GM18507 (cell line): ENCODE measurements at places on chromosomes 2 and 18.

- DNase-seq = no peak
These were observed 701.6 kb downstream of the SATB2 start for GRCh38 chr2:198756166-198756565.

DNA sequence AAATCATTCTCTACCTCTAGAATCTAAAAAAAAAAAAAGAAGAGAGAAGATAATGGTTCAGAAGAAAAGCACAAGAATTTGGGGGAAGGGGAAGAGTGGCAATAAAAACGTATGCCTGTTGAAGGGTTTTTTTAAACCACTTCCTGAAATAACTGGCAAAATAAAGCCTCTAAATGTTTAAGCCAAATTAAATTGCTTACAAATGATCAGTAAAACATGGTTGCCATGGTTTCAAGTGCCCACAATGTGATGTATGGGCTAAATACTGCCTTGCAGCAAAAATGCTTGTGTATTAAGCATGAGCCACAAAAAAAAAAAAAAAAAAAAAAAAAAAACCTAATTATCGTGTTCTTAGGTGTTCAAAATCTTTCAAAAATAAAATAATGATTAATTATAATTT lies 60.8 kb downstream of the RBM43 start:
- DNase-seq = no peak

DNA sequence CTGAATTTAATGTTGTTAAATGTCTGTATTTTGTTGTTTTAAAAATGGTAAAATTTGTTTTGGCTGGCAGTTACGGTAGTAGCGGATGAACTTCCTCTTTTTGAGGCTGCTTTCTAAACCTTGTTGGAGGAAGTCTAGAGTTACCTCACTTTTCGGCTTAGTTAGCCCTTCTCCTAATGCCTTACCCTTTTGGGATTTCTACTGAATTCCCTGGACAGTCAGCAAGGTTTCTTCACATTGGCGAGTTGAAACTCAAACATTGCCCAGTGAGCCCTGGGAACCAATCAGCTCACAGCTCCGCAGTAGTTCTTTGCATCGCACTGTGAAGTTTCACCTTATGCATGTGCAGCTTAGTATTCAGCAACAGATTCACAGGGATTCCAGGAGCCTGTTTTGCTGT lies 55.2 kb downstream of the TMEM247 start:
- no peak for DNase-seq

DNA sequence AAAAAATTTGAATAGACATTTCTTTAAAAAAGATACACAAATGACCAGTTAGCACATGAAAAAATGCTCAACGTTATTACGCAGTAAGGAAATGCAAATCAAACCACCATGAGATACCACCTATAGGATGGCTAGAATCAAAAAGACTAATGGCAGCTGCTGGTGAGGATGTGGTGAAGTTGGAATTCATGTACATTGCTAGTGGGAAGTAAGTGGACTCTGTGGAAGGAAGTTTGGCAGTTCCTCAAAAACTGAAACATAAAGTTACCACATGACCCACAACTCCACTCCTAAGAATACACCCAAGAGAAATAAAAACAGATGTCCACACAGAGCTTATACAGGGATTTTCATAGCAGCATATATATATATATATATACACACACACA lies 51.2 kb downstream of the MBP start:
- no peak for DNase-seq

DNA sequence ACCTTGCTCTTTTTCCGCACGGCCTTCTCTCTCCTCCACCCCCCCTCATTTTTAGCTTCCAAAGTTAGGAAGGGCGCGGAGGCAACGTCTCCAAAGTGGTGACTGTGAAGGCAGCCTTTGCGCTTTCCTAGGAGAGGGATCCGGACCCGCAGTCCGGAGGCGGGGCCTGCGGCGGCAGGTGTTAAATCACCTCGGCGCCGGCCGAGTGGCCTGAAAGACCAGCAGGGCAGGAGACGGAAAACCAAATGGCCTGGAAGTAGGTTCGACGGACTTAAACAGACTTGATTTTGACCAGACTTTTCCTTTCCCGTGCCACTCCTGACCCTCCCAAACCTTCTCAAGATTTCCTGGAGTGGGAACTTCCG lies 615 bp downstream of the GORASP2 start:
- DNase-seq = no peak

- no peak for DNase-seq
These were observed 131.0 kb downstream of the ZAP70 start for GRCh38 chr2:97844311-97844859.

DNA sequence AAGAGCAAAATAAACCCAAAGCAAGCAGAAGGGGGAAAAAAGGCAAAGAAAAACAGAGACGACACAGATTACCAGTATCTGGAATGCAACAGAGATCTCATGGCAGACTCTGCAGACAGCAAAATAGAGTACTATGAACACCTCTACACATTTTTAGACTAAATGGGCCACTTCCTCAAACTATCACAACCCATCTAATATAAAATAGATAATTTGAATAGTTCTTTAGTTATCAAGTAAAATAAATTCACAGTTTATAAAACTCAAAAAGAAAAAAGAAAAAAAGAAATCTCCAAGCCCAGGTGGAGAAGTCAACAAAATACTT lies 16.6 kb downstream of the SESTD1 start:
- no peak for DNase-seq

- DNase-seq = no peak
These were observed 32.4 kb downstream of the HS1BP3 start for GRCh38 chr2:20618468-20618885.

GRCh38 chr2:27803046-27803445 lies 31.5 kb downstream of the MRPL33 start:
- DNase-seq = no peak

DNA sequence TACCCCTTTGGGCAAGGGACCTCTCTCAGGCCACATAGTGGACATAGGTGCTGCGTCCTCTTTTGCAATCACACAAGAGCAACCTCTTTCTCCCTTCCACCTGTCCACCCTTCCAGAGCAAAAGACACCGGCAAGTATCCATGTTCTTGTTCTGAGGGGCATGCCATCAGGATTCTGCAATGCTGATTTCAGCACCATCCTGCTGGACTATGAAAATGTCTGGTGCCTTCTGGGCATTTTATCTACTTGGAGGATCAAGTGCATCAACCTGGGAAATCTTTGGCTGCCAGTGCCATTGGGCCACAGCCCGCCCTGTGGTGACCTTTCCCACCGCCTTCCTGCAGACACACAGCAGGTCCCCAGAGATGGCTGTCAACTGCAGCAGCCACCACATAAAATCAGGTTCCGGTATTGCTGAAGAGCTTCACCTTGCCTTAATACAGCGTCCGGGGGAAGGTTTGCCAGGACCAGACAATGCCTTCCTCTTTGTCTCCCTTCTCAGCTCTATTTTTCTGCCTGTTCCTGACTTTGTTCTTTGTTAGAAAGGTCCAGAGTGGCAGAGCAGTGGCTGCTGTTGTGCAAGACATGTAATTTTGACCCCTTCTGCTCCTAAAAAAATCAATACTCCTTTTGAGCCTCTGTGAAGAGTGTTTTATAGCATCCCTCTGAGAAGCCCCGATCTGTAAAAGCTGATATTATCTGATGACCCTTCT lies 18.5 kb upstream of the BOD1L2 start:
- DNase-seq = no peak

GRCh38 chr18:48554610-48555400 lies 16.0 kb downstream of the CTIF start:
- DNase-seq = no peak

- DNase-seq = no peak
These were observed 1.5 kb downstream of the ATP6V1B1 start for GRCh38 chr2:70936979-70937811.

GRCh38 chr2:201358684-201359083 lies 1.5 kb upstream of the FLACC1 start:
- no peak for DNase-seq

GRCh38 chr2:23355001-23355400 lies 30.0 kb upstream of the KLHL29 start:
- no peak for DNase-seq

DNA sequence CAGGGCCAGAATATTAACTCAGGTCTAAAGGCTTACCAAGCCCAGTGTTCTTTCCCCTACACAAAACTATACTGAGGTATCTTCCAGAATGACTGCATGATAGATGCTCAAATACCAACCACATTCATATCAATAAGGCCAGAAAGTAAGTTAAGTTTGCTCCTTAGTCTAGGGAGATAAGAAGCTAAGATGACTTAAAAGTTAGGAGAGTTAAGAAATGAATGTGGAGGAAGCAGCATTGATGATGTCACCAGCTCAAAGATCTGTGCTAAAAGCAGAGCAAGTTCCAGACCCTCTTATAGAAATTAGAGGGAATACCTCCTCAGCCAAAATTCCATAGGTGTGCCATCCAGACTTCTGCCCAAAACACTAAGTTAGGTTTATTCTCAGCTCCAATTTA lies 6.1 kb downstream of the PPP4R1 start:
- no peak for DNase-seq

DNA sequence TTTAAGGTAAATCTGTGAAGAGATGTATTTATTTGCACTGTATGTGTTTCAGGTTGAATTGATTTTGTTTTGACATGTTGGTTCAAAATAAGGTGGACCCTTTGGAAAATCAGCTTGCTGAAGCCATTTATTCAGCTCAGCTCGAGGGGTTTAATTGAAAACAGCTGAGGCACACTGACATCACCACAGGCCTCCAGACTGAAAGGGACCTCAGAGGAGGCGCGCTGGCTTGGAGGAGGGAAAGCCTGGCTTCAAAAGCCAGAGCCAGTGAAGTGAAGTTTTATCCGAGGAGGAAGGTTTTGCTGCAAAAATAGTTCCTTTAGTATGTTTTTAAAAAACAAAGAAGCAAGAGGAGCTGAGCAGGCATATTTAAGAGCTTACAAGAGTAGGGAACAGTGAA lies 26.9 kb upstream of the DNMT3A start:
- DNase-seq = no peak

DNA sequence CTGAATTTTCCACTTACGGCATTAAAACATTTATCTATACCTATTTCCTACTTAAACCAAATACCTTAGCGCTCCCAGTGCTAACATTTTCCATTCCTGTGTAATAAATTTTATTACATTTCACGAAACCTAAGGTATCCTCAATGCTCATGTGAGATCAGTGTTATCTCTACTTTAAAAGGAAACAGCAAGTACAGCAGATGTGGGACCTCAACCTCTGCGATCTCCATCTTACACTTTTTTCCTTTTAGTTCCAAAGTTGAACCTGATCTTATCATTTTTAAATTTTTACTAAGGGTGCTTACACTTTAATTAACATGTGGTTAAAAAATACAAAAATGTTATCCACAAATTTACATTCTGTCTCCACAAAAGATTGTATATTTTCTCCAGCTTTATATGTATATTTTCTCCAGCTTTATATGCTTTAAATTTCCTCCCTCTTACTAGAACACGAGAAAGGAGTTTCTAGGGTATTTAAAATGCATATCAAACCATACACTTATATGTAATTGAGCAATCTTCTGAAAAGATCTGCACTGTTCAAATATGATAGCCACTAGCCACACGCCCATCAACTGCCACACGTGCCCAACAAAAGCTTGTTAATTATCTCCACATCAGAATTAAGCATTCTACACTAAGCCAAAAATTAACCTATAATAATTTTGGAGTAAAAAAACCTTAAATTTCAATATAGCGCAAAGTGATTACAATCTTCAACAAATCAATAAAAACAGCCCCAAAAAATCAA lies 38.1 kb downstream of the MBOAT2 start:
- DNase-seq = no peak

DNA sequence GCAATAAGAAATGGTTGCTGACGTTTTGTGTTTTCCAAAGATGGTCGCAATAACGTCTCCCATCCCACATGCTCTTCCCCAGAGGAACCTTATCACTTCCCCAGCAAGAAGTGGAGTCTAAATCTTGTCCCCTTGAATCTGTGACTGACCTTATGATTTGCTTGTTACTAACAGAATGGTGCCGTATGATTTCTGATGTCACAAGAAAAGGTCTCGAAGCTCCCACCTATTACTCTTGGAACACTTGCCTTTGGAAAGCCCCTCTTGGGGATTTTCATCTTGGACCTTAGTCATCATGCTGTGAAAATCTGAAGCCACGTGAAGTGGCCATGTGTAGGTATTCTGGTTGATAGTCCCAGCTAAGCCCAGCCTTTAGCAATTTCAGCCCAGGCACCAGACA lies 86.2 kb upstream of the GLS start:
- no peak for DNase-seq

GRCh38 chr18:50460716-50461115 lies 85.9 kb downstream of the SKA1 start:
- no peak for DNase-seq

- DNase-seq = no peak
These were observed 3.4 kb downstream of the CASP8 start for GRCh38 chr2:201263779-201264178.

DNA sequence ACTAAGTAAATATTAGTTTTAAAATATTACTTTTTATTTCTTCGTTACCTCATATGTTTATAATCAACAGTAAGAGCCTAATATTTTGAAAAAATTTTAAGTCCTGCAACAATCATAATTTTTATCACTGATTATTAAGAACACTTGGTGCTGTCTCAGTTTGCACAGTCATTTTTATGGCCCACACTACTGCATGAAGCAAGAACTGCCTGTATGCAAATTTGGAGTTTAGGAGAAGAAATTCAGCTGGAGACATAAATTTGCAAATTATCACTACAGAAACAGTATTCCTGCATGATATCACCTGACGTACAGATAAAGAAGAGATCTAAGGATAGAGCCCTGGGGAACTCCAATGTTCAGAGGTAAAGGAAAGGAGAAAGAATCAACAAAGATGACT lies 144.1 kb upstream of the RBBP8 start:
- DNase-seq = no peak

DNA sequence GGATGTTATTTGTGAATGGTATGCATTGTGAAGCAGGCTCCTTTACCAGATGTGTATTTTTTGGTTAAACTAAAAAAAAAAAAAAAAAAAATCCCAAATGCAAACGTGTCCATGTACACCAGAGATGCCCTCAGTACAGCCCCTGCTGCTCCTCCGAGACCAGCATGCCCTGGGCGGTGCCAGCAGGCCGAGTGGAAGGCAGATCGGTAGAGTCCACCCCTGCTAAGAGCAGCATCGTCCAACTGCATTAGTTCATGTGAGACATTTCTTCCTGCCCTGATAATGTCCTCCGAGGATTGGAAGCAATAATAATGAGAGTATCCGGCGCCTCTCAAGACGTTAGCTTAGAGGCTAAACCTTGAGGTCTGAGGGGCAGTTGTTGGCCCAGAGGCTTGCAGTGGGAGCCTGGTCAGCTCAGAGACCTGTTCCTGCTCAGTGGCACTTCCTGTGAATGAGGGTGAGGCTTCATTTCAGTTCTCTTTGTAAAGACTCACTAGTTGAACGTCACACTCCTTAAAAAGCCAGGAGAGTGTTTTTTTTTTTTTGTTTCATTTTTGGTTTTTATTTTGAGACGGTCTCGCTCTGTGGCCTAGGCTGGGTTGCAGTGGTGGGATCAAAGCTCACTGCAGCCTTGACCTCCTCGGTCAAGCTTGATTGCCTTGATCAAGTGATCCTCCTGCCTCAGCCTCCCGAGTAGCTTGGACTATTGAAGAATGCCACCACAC lies 5.6 kb downstream of the SLC66A3 start:
- DNase-seq = no peak

- DNase-seq = no peak
These were observed 196.3 kb downstream of the CTIF start for GRCh38 chr18:48735080-48735676.
